ENCODE measurements at places on chromosomes 3 and 15.

- no peak for DNase-seq
Observed at GRCh38 chr15:79067969-79068368, 22.6 kb downstream of the RASGRF1 start.

DNA sequence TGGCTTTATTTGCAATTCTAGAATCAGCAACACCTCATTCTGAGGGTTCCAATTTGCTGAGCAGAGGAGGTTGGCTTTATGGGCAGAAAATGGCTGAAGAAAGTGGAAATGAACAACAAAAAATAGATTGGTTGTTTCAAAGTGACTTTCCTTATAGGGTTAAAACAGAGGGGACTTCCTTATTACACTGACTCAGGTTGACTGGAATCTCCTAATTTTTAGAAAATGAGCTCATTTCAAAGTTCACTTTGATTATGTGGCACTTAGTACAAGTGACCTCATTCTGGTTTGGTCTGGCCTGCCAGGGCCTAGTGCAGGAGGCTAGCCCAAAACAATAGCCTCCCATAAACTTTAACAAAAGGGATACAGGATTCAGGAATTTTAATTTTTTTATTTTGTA is 41.4 kb downstream of the NFKBIZ start:
- no peak for DNase-seq

GRCh38 chr15:80468796-80469195 is 64.6 kb downstream of the ARNT2 start:
- no peak for DNase-seq

- DNase-seq, result no peak
Observed at GRCh38 chr3:125073390-125073905, 17.7 kb upstream of the HEG1 start.

DNA sequence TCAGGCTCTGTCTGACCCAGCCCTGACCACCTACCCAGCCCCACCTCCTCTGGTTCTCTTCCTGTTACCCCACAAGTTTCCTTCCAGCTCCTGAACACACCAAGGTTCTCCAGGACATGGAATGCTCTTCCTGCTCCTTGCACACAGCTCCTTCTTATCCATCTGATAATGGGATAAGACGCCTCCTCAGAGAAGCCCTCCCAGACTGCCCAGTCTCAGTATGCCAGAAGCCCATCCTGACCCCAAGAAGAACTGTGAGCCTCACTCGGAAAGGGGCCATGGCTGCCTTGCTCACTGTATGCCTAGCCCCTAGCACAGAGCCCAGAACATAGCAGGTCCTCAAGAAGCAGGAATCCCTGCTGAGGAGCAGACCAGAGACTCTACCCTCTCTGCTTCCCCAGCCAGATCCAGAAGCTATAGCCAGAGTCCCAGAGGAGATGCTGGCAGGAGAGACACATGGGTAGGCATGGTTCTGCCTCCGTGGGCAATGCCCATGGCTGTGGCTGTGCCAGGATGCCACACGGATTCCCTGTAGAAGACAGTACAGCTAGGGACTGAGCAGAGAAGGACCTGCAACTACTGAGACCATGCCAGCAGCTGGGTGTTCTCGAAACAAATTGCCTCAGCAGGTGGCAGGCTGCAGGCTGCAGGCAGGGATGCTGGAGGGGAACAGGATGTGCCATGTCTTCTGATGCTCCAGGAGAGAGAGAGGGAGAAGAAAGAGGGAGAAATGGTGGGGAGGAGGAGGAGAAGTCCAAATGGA is 74.0 kb upstream of the LINGO1 start:
- no peak for DNase-seq

GRCh38 chr15:86399041-86399954 is 319.6 kb downstream of the AGBL1 start:
- DNase-seq, result no peak

GRCh38 chr3:72067721-72068120 is 282.8 kb upstream of the PROK2 start:
- no peak for DNase-seq

- DNase-seq, result no peak
Observed at GRCh38 chr3:69324362-69325025, 61.4 kb downstream of the FRMD4B start.

- DNase-seq, result no peak
Observed at GRCh38 chr3:15324379-15324808, 8.0 kb downstream of the SH3BP5 start.

GRCh38 chr3:184687363-184688015 is 24.4 kb downstream of the MAGEF1 start:
- no peak for DNase-seq

DNA sequence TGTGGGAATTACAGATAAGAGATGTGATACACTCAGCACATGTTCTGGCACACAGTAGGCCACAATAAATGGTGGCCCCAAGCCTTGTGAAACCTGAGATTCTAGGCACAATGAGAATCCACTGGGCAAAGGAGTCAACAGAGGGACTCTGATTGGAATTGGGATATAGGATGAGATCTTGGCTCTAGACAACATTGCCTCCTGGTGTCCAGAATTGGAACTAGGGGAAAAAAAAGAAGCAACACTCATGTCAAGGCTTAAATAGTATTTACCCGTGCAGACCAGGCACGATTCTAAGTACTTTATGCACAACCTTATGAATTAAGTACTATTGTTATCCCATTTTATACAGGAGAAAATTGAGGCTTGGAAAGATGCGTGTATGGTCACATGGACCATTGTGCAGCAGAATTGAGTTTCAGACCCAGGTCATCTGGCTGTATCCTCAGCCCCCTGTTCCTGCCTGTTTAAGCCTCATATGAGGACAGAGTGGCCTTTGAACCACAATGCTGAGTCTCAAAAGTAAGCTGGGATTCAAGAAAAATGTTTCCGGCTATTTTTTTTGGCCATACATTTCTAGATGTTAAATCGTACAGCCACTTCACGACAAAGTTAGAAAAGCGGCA is 124.8 kb downstream of the SV2B start:
- no peak for DNase-seq

DNA sequence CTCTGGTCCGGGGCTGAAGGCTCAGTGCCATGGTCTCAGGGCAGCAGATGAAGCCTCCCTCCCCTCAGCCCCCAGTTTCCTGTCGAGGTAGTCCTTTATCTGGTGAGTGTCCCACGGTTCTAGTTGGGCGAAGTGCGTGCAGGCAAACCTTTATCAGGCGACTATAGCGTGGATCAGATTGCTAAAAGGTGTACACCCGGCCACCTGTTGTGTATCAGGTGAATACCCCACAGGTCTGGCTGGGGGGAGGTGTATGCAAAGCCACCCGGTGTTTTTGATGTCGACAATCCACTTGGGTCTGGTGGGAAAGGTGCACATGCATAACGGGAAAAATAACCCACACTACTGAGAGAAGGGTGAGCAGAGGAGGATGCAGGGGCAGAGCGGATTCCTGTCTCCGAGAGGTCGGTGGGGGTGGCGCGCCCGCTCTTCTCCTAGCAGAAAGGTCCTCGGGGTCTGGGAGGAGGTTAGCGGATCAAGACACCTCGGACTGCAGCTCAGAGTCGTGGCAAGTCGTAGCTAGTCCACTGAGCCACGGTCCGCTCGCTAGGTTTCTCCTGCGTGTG is 507 bp downstream of the SLC12A6 start:
- no peak for DNase-seq

- no peak for DNase-seq
Observed at GRCh38 chr3:31370681-31371080, 162.0 kb upstream of the STT3B start.

DNA sequence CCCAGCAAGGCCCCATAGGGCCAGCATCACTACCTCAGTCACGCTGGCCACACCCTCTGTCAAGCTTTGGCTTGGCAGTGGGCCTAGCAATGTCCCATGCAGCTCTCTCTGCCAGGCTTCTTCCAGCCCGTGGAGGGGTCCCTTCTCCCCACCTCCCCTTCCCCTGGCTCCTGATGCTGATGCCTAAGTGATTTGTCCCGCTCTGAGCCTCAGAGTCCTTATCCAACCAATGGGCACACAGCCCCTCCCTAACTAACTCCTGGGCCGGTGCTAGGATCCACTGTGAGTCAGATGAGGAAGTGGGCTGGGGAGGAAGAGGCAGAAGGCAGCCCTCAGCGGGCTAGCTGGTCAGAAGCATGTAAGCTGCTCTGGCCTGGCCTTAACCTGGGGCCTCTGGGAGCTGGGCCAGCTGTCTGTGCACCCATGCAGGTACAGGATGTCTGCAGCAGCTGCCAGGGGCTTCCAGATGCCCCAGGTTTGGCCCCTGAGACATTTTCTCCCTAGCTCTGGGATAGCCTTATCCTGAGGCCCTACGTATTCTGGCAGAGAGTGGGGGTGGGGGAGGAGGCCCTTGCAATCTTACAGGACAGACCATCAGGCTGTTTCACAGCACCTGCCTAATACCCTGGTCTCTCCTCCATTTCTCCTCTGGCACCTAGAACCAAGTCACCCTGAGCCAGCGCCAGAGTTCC is 740 bp upstream of the ZBTB47 start:
- DNase-seq, result no peak
